Esophagus squamous epithelium (tissue), 5 donors: ENCODE measurements at places on chromosomes 1 and 21.

- DNase-seq = no peak
Observed at GRCh38 chr1:160954158-160955104, at the start of gene ITLN2. Gene ITLN2 (minus strand): TSS chr1:160954809. CDS start chr1:160954741, 68 bp downstream.

DNA sequence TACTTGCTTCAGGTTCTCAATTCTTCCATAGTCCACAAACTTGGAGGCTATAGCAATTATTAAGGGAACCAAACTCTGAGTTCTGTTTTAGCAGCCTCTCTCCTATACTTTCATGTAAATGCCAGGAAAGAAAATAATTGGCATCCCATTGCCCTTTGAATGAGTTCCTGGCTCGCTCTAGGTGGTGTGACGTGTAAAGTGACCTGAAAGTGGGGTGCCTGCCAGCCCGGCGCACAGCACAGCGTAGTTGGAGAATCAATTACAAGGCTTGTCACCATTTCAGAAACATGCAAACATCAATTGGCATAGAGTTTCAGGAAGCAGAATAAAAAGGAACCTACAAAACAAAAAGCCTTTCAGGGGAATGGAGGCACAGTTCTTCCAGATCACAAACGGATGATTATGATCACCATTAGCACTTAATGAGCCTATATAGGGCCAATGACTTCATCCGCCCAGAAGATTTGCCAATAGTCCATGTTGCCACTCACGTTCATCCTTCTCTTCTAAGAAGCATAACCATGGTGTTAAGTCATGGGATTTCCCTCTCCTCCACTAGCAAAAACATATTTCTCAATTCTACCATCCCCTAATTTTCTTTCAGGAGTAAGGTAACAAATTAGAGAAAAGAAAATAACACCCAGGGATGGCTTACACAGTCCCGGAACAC lies 354.6 kb upstream of the ADGRL2 start:
- DNase-seq = no peak

DNA sequence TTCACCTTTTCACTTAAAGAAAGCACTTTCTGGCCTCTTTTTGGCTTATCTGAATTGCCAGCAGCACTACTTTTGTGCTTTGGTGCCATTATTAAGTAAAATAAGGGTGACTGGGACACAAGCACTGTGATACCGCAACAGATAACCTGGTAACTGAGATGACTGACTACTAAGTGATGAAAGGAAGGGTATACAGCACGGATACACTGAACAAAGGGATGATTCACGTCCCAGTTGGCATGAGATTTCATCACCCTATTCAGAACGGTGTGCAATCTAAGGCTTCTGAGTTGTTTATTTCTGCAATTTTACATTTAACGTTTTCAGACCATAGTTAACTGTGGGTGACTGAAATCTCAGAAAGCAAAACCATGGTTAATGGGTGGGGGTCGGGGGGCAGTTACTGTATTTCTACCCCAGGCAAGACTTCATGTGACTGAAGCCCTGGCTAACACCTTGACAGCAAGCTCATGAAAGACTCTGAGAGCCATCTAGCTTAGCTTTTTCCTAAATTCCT lies 102.8 kb downstream of the CLIC6 start:
- DNase-seq = no peak

DNA sequence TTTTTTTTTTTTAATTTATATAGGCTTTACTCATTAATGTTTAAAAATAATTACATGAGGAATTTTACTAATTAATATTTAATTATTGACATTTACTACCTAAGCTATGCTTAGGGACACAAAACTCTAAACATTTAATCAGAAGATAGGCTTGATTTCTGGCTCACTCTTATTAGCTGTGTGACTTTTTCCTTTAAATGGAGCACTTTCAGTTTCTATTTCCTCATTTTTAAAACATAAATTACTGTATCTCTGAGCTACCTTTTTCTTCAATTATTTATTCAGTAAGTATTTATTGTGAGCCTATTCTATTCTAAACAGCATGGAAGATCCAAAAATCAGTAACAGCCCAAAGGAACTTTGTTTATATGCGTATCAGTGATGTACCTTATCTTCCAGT lies 40.5 kb downstream of the MAP3K7CL start:
- DNase-seq = no peak

DNA sequence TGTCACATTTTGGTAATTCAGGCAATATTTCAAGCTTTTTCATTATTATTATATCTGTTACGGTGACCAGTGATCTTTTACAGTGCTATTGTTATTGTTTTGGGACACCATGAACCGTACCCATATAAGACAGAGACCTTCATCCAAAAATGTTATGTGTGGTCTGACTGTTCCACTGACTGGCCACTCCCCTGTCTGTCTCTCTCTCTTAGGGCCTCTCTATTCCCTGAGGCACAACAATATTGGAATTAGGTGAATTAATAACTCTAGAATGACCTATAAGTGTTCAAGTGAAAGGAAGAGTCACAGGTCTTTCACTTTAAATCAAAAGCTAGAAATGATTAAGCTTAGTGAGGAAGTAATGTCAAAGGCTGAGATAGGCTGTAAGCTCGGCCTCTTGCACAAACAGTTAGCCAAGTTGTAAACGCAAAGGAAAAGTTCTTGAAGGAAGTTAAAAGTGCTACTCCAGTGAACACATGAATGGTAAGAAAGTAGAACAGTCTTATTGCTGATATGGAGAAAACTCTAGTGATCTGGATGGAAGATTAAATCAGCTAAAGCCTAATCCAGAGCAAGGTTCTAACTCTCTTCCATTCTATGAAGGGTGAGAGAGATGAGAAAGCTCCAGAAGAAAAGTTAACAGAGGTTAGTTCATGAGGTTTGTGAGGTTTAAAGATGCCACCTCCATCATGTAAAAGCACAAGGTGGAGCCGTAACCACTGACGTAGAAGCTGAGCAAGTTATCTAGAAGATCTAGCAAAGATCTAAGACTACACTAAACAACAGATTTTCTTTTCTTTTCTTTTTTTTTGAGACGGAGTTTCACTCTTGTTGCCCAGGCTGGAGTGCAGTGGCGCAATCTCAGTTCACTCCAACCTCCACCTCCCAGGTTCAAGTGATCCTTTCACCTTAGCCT lies 19.7 kb upstream of the DIPK1A start:
- DNase-seq = no peak

DNA sequence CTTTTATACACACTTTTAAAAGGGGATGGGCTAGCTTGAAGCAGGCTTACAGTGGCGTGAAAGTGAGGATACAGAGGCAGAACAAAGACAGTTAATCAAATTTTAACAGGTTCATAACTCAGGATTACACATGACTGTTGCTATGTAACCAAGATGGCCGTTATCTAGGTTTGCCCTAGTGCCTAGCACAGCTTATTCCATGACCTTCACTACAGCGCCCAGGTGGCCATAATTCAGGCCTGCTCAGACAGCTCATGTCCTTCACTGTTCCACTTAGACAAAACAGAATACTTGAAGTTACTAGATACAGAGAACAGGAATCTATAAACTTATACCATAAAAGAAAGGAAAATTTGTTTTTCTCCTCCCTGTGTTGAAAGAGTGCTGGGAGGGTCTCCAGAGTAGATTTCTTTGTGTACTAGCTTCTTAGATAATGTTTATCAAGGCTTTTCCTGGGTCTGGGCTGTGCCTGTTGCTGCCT lies 6.2 kb upstream of the SPRR2F start:
- no peak for DNase-seq

DNA sequence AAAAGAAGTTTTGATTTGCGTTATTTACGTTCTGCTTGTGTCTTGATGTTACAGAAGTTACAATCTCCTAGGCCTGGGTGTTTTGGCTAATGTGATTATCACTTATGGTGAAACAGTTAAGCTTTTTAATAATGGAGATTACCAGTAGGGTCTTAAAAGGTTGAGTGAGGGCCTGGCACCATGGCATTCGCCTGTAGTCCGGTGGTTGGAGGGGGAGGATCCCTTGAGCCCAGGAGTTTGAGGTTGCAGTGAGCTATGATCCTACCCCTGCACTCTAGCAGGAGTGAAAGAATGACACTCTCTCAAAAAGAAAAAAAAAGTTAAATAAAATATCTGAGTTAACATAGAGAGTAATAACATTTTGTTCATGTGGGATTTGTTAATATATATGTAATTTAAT lies 8.8 kb upstream of the SPEN start:
- no peak for DNase-seq

GRCh38 chr1:56968878-56969495 lies 3.2 kb upstream of the C8B start:
- DNase-seq = no peak
